ENCODE measurements at places on chromosomes 5 and 9. TPM values are rescaled to one million over a fixed set of nuclear protein-coding genes. Genes with fewer than 3 reads are reported as not detected.

Gene MLANA
- total RNA-seq = not detected

Gene SLC36A2
- total RNA-seq = not detected

Gene UGT3A2
- total RNA-seq = not detected

Gene ENHO
- total RNA-seq = 2.9 TPM

Gene PAIP2
- 120 TPM for total RNA-seq

Gene IRGM
- not detected for total RNA-seq

Gene PCDHGA5
- total RNA-seq = 0.18 TPM

Gene FBP2
- not detected for total RNA-seq

Gene SAPCD2
- 26.4 TPM for total RNA-seq

Gene BTF3
- 1,033 TPM for total RNA-seq

Gene NEUROG1
- total RNA-seq = not detected

Gene ITK
- 0.17 TPM for total RNA-seq

Gene MEGF9
- 26.3 TPM for total RNA-seq

Gene CDKN2B
- total RNA-seq = not detected

Gene BARX1
- 13.6 TPM for total RNA-seq

Gene ZNG1A
- total RNA-seq = 26.4 TPM

Data from A549 treated with ZK216348 at 1 μM for 4 hours (cell line).